ENCODE measurements at places on chromosomes 7 and 10. TPM values are rescaled to one million over a fixed set of nuclear protein-coding genes. Genes with fewer than 3 reads are reported as not detected.

Gene PAPOLB
- total RNA-seq: not detected

Gene IMPDH1
- total RNA-seq: 43.9 TPM

Gene HECTD2
- total RNA-seq: 15.4 TPM

Gene ATRNL1
- 15.8 TPM for total RNA-seq

Gene TMEM184A
- total RNA-seq: 1.8 TPM

Gene OR9A2
- not detected for total RNA-seq

Gene ASZ1
- not detected for total RNA-seq

DNA sequence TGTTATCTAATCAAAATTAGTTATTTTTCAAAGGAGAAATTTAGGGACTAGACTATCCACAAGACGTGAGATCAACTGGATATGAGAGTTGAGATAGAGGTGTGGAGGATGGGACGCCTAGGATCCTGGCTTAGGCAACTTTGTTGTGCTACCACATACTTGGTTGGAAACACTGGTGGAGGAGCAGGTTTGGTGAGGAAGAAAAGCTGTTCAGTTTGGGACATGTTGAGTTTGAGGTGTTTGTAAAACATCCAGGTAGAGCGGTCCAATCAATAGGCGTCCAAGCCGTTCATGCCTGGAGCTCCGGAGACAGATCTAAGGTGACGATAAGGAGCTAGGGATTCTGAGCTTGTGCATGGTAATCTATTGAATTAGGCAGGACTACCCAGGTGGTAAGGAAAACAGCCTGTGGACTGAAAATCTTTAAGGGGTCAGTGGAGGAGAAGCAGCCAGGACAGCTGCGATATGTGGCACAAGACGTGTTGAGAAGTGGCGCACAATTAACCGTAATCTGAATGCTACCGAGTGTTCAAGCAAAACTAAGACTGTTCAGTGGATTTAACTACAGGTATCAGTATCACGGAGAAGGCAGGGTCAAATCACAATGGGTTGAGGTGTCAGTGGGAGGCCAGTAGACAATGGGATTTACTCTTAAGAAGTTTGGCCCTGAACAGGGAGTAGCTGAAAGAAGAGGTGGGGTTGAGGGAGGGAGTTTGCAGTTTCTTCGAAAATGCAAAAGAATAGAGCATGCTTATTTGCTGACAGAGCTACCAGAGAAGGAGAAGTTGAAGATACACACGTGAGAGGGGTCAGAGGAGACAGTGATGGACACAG is 16.1 kb upstream of the TRPV6 start:
- no peaks in the 10 kb centered on the region for H3K4me1 ChIP-seq
- H3K4me3 ChIP-seq: no peak overlapping the region
- H3K27me3 ChIP-seq: no peaks in the 10 kb centered on the region
- H3K36me3 ChIP-seq: no peaks in the 10 kb centered on the region
- no peak for DNase-seq

DNA sequence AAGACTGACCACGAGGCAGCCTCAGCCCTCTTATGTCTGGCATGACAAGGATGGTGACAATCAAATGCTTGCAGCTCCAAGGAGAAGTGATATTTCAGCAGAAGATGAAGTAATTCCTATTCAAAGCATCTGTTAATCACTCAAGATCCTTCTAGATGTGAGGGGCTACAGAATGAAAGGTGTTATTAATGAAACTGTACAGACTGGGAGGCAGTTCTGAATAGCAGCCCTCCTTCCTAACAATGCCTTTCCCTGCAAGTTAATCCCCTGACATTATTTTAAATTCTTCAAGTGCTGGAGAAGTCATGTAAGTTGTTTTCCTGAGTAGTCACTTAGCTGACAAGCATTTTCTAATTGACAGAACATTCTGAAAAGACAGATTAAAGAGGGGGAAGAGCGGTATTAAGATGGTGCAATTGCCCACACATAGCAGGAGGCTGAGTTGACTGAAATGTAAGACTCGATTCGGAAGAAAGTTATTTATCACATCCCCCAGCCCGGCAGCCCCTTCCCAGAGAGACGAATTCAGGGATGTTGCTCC is 300.8 kb downstream of the GRID1 start:
- no peaks in the 10 kb centered on the region for H3K36me3 ChIP-seq
- DNase-seq: no peak
- no peak overlapping the region for H3K4me3 ChIP-seq

DNA sequence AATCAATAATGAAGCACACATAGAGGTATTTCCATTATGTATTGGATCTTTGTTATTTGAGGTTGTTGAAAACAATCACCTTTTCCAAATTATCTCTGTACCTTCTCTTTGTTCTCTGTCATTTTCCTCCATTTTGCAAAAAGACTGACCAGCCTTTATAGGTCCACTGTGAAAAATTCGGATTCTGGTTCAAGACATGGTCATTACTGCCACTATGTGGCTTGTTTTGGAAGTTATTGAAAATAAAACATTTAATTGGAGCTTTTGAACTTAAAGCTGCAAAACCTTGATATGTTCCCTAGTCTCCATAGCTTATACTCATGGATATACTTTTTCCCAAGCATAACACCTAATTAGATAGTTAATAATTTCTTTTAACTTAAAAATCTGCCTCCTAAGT is 1094.4 kb downstream of the NRG3 start:
- DNase-seq: no peak
- no peaks in the 10 kb centered on the region for H3K27me3 ChIP-seq
- no peak overlapping the region for H3K4me3 ChIP-seq
- H3K4me1 ChIP-seq: no peaks in the 10 kb centered on the region
- no peaks in the 10 kb centered on the region for H3K36me3 ChIP-seq

GRCh38 chr7:155581107-155581830 is 34.9 kb upstream of the CNPY1 start:
- H3K27me3 ChIP-seq: peaks cover 13% of the 10 kb centered on the region
- DNase-seq: no peak
- H3K4me3 ChIP-seq: no peak overlapping the region
- no peaks in the 10 kb centered on the region for H3K36me3 ChIP-seq
- H3K27ac ChIP-seq: no peak overlapping the region

DNA sequence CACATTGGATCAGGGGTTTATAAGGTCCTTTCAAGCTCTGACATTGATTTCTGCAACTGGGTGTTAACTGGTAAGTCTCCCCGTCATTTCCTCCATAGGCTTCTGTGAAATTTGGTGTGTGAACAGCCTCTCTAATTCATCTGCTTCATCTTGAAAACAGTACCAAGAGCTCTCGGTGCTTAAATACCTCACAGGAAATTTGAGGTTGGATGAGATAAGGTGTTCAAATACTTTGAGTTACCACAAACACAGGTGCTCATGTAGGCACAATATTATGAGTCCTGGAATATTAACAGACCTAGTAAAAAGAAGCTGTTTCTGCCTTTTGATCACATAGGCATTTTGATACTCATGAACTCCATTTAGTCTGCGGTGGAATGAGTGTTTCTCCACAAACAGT is 85.2 kb downstream of the RTKN2 start:
- DNase-seq: peak; percentile 36
- no peaks in the 10 kb centered on the region for H3K4me1 ChIP-seq
- H3K4me3 ChIP-seq: no peak overlapping the region
- no peak overlapping the region for H3K27ac ChIP-seq
- H3K27me3 ChIP-seq: no peaks in the 10 kb centered on the region

DNA sequence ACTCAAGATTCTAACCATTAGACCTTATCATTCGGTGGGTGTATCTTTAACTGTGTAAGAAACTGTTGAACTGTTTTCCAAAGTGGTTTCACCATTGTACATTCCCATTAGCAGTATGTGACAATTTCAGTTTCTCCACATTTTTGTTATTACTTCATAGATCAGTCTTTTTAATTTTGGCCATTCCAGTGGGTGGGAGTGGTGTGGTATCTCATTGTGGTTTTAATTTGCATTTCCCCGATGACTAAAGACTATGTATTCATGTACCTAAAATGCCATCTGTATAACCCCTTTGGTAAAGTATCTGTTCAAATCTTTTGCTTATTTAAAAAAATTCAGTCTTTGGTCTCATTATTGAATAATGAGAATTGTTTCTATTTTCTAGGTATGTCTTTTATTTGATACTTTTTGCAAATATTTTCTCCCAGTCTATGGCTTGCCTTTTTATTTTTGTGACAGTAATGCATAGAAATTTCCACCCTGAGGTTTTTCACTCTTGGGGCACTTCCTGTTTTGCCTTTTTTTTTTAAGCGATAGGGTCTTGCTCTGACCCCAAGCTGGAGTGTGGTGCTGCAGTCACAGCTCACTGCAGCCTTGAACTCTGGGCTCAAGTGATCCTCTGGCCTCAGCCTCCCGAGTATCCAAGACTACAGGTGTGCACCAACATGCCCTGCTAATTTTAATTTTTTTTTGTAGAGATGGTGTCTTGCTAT is 141.1 kb upstream of the ITGB1 start:
- H3K27me3 ChIP-seq: no peaks in the 10 kb centered on the region
- H3K4me1 ChIP-seq: no peaks in the 10 kb centered on the region
- H3K36me3 ChIP-seq: no peaks in the 10 kb centered on the region
- peak overlapping the region; percentile 39 for H3K27ac ChIP-seq

GRCh38 chr7:101636822-101637623 is 7.9 kb upstream of the MYL10 start:
- no peaks in the 10 kb centered on the region for H3K36me3 ChIP-seq
- H3K27ac ChIP-seq: no peak overlapping the region
- H3K27me3 ChIP-seq: no peaks in the 10 kb centered on the region
- no peaks in the 10 kb centered on the region for H3K4me1 ChIP-seq
- no peak overlapping the region for H3K4me3 ChIP-seq

- H3K27ac ChIP-seq: no peak overlapping the region
- no peak overlapping the region for H3K4me3 ChIP-seq
- DNase-seq: no peak
Measured at GRCh38 chr7:139562961-139563565, 39.6 kb downstream of the CLEC2L start.

DNA sequence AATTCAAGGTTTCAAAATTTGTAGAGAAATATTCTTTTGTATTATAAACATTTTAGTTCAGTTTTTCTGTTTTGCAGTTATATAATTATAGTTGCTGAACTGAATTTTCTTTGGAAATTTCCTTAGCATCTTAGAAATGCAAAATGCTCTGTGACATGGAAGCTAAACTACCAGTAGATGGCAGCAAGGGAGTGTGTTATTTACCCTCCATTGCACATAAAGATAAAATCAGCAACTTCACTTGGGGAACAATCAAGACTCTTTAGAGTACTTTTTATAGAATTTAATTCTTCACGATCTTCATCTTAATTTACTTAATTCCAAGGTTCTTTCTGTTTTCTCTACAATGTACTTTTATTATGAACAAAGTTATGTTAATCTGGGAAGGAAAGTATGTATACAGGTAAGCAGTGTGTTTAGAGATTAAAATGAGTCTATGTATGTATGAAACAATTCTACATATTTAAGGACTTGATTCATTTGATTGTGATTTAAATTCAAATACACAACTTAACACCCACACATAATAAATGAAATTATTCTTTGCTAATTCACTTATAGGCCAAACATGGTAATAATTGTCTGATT is 404.2 kb downstream of the THSD7A start:
- H3K4me3 ChIP-seq: no peak overlapping the region
- no peaks in the 10 kb centered on the region for H3K4me1 ChIP-seq
- H3K36me3 ChIP-seq: no peaks in the 10 kb centered on the region
- peak; percentile 54 for DNase-seq

DNA sequence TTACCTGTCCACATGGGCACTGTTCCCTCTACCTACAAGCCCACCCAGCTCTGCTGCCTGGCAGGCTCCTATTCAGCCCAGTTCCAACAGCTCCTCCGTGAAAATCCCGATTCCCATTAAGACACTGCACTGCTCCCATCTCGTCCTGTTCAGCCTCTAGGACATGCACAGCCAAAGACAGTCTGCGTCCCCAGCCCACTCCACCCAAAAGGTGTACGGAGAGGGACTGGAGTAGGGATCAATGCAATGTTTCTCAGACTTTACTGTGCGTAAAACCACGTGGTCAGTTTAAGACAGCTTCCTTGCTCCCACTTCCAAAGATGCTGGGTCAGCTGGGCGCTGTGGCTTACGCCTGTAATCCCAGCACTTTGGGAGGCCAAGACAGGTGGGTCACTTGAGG is 19.9 kb downstream of the FGFR2 start:
- H3K36me3 ChIP-seq: no peaks in the 10 kb centered on the region
- H3K27ac ChIP-seq: no peak overlapping the region
- no peak for DNase-seq
- no peak overlapping the region for H3K4me3 ChIP-seq
- no peaks in the 10 kb centered on the region for H3K4me1 ChIP-seq

DNA sequence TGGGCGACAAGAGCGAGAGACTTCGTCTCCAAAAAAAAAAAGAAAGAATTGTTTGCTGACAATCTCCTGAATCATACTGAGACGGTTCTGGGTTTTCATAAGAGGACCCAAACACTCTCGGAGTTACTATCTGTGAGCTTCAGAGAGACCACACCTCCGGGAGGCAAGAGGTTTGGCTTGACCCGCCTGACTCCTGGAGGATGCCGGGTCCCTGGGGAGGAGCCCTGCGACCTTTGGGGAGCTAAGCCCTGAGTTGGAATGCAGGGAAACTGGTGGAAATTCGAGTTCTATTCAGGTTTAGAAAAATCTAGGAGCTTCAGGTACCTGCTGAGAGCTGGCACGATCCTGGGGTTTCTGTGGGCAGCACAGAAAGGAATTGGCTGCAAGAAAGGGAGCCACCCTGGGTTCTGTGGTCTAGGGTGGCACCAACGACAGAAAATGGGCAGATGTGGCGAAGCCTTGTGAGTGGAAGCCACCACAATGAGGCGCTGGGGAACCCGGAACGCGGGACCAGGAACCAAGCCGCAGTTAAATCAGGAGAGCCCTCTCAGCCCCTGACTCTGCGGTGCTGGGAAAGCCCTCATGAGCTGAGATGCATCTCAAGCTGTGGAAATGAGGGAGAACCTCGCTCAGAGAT is 21.9 kb upstream of the GATAD1 start:
- DNase-seq: no peak
- H3K27me3 ChIP-seq: peaks cover 7% of the 10 kb centered on the region
- no peak overlapping the region for H3K4me3 ChIP-seq
- no peaks in the 10 kb centered on the region for H3K4me1 ChIP-seq
- H3K36me3 ChIP-seq: no peaks in the 10 kb centered on the region

- H3K36me3 ChIP-seq: peaks cover 5% of the 10 kb centered on the region
- no peak overlapping the region for H3K4me3 ChIP-seq
- DNase-seq: no peak
- H3K27me3 ChIP-seq: no peaks in the 10 kb centered on the region
Measured at GRCh38 chr10:31822616-31823318, 105.9 kb downstream of the ARHGAP12 start.

GRCh38 chr10:37667736-37668135 is 189.7 kb downstream of the ZNF248 start:
- H3K4me1 ChIP-seq: no peaks in the 10 kb centered on the region
- no peak for DNase-seq
- H3K27me3 ChIP-seq: no peaks in the 10 kb centered on the region

- H3K4me1 ChIP-seq: peaks cover 10% of the 10 kb centered on the region
- no peak for DNase-seq
- H3K27me3 ChIP-seq: no peaks in the 10 kb centered on the region
- no peak overlapping the region for H3K4me3 ChIP-seq
- H3K27ac ChIP-seq: no peak overlapping the region
Measured at GRCh38 chr10:91051829-91052228, 130.9 kb upstream of the ANKRD1 start.
